Right forelimb (tissue), 1 donor: ENCODE measurements at places on chromosomes 2 and 18.

- no peak for DNase-seq
These were observed 22.5 kb upstream of the SALL3 start for GRCh38 chr18:78957140-78957539.

- no peak for DNase-seq
These were observed 57.6 kb downstream of the EPHA4 start for GRCh38 chr2:221514305-221515040.

- DNase-seq, result no peak
These were observed 5.9 kb upstream of the TCF4 start for GRCh38 chr18:55593888-55594287.

GRCh38 chr18:12014086-12014485 lies 32.8 kb downstream of the IMPA2 start:
- no peak for DNase-seq

DNA sequence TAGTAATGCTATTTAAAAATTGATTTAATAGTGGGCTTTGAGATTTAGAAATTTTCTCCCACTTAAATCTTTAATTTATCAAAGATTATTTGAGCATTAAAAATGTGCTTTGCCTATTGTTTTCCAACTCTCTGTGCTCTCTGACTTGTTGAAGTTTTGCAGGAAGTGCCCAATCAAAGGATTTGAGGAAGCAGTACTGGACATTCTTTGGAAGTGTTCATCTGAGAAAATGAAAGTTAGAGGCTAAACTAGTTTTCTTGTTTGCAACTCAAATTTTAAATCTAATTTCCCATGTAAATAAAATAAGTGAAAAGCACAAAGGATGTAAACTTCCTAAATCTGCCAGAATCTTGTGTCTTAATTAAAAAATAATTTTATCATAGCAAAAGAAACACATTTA lies 89.1 kb downstream of the CAMKMT start:
- DNase-seq, result no peak

- no peak for DNase-seq
These were observed 5.2 kb upstream of the SPRED2 start for GRCh38 chr2:65437392-65438135.

GRCh38 chr18:57121542-57122112 lies 25.3 kb upstream of the BOD1L2 start:
- DNase-seq, result no peak

GRCh38 chr2:112449854-112450253 lies 16.4 kb upstream of the RGPD8 start:
- no peak for DNase-seq

DNA sequence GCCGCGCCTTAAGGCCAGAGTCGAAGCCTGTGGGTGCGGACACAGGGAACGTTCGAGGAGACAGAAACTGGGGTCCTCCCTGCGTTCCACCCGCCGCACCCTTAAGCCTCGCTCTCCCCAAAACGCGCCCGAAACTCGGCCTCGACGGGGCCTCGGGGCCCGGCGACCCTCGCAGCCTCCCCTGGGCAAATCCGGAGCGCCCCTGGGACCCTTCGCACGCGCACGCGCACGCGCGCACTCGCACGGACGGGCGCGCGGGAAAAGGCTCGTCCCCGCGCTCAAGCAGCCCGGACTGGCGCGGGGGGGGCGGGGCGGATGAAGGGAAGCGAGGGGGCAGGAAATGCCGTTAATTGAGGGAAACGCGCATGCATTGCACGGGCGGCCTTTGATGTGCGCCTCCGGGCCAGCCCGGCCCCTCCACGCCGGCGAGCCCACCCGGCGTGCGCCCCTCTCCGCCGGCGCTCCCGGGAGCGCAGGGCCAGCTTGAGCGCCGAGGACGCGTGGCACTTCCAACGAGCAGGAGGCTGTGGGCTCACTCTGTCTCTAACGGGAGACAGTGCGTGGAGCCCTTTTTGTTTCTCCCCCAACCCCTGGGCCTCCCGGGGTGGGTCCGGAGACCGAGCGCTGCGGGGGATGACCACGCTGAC lies 5.4 kb upstream of the SALL3 start:
- no peak for DNase-seq

GRCh38 chr2:99648178-99648844 lies 158.5 kb upstream of the REV1 start:
- no peak for DNase-seq

GRCh38 chr2:105383432-105384166 lies 15.3 kb downstream of the FHL2 start:
- peak; percentile 18 for DNase-seq

DNA sequence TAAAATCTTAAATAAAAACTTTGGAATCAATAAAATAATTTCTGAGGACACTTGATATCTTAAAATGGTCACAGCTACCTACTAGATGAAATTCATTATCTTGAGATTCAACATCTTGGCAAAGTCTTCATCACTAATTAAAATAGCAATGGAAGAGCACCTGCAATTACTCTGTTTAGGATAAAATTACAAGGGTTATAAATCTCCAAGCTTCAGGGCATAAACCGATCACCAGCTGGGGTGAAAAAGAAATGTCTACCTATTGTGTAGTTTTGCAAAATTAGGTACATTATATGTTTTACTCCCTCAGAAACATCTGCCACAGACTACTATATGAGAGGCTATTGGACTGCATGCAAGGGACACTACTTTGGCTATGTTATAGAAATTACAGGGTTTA lies 327.1 kb downstream of the CCDC178 start:
- DNase-seq, result no peak

DNA sequence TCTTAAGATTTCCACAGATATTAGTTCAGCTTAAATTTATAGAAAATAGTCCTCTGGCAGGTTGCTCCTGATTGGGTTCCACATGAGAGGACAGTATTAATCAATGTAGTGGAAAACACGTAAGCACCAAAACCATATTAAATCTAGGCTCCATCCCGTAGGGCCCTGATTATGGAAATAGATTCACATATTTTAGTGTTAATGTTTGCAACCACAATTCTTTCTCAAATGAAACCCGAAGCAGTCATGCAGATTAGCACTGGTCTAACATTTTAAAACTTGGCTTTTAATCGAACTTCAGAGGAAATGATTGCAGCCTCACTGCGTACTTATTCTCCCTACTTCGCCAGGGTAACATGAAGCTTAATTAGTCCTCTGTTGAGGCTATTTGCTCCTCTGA lies 60.9 kb downstream of the METTL4 start:
- no peak for DNase-seq

GRCh38 chr2:120729406-120730399 lies 6.0 kb upstream of the GLI2 start:
- DNase-seq, result no peak

DNA sequence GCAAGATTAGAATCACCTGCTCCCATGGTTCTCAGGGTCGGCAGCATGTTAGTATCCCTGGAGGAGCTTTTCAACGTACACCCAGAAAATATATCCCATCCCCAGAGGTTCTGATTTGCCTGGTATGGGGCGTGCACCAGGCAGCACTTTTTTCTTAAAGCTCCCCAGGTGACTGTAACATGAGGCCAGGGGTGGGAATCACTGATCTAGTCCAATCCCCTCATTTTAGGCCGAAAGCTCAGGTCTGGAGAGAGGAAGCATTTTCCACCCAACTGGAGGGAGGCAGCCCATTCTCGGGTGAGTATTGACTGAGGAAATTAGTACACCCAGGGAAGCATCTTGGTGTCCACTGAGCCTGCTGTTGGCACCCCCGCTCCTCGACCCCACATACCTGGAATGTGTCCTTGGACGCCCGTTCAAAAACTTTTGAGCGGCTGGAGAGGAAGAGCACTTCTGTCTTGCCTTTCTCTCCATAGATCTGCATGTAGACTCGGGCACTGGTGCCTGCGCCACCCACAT lies 94.3 kb downstream of the LOXHD1 start:
- no peak for DNase-seq

- DNase-seq, result no peak
These were observed 156.4 kb downstream of the NRXN1 start for GRCh38 chr2:50875561-50875960.

GRCh38 chr2:187138265-187138664 lies 289.3 kb upstream of the ZSWIM2 start:
- DNase-seq, result no peak

DNA sequence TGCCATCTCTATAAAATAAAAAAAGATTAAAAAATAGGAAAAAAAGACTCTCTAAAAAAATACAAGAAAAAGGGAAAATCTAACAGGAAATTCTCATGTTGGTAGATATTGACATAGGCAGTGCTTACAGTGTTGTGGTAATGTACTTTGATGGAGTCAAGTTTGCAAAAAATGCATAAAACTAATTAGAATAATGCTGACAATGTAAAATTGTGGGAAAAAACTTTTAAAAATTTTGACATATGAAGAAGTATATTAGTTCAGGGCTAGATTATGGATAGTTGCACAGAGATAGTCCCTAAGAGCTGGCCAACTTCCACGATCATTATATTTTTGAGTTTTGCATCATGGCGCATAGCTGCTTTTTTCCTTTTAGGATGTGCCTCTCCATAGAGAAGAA lies 72.7 kb downstream of the GBX2 start:
- DNase-seq, result no peak

DNA sequence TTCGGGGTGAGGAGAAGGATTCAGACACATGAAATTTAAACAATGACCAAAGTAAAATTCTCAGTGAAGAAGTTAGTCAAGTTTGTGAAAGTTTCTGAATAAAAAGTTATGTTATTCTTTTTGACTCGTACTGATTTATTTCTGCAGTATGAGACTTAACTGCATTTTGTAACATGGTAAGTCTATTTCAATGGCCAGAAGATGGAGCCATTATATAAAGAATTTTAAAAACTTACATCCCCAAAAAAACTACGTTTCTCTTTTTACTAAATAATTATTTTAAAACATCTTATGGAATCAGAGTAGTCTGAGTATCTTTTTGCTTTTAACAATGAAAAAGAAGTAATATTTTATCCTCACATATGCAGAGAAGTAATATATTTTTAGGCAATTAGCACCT lies 51.4 kb upstream of the SCN1A start:
- no peak for DNase-seq

DNA sequence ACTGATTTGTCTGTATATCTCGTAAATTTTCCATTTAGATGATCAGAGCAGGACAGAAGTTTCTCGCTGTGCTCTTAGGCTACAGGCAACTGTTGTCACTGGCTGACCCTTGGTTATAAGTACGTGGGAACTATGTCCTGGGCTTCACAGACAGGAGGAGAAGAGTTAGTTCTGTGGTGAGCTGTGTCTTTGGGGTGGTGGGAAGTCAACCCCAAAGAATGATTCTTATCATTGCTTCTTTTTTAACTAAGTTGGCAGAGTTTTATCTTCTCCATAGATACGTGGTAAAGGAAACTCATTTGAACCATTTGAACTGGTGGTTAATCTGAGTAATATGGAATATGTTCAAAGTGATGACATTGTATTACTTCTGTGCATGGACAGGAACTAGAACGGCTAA lies 230.6 kb upstream of the EPAS1 start:
- DNase-seq, result no peak

- DNase-seq, result no peak
These were observed 39.3 kb downstream of the RTN4 start for GRCh38 chr2:55010915-55011314.

DNA sequence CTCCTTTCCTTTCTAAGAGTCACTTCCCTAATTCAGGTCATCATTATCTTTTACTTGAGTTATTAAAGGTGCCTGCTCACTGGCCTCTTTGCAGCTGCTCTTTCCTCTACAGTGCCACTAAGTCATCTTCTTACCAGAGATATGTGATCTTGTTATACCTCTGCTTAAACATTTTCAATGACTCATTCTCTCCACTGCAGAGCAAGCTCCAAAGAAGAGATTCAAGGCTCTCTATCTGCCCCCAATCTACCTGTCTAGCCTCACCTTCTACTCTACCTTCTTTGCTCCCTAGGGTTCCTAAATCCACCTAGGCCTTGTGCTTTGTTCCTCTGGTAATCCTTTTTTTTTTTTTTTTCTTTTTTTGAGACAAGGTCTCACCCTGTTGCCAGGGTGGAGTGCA lies 3.1 kb downstream of the ARHGEF33 start:
- DNase-seq, result no peak

DNA sequence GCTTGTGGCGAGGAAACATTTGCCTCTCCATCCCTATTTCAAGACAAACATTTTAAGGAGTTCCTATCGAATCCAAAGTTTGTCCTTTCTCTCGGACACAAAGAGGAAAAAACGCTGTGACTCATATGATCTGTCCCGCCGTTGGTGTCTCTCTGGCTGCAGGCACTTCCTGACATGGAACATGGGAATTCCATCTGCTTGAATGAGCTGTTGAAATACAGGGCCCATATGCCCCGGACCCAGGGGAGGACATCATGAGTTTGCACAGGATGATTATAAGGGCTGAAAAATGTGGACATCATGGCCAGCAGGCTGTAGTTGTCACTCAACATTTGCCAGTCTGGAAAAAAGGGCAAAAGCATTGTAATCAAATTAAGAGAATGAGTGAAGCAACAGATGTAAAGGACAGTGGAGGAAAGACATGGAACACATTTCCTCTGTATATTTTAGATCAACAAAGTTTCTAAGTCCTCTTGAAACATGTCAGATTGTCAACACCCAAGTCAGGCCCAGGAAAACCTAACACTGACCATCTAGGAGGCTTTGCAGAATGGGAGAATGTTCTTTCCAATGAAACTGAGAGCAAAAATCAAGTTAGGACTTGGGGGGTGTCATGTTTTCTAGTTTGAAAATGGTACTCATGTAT lies 103.2 kb upstream of the SMIM21 start:
- no peak for DNase-seq

- no peak for DNase-seq
These were observed 2.4 kb upstream of the DSC3 start for GRCh38 chr18:31044926-31045325.

DNA sequence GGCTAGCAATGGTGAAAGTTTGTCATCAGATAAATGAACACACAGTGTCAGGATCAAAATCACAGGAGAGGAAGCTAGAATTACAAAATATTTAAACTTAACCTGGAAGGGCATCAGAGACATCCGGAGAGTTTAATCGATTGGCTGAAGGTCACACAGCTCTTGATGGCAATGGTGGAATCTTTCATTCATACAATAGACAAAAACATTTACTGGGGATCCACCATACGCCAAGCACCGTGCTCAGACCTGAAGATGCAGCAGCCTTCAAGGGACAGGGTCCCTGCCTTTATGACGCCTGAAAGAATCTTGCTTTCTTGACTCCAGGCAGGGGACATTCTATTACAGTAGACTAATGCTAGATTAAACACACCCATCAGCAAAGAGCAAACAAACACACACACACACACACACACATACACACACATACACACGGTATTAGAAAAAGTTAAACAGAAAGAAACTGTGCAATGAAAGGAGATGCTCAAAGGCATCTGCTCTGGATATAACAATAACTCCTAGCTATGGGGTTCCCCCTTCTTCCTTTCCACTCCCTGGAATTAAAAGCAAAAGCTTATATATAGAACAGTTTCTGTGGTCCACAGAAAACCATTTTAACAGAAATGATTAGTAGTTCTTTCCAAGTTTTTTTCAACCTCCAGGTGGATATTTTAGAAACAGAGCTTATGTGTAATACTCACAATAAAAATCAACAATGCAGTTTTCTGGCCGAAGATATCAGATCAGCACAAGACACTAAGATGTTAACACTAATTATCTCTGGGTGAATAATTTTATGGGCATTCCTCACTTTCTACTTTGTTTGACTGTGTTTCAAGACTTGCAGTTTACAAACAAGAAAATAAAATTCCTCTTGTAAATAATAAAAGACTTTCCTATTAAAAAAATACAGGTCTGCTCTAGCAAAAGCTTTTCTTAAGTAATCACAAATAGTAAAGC lies 151.7 kb downstream of the ANKRD44 start:
- DNase-seq, result no peak

GRCh38 chr2:168320267-168320666 lies 72.9 kb upstream of the STK39 start:
- no peak for DNase-seq
